Omental fat pad (tissue), 4 donors: ENCODE measurements at places on chromosomes 6 and 20.

GRCh38 chr6:37052027-37052628 is 46.7 kb downstream of the FGD2 start:
- DNase-seq: no peak

- DNase-seq: no peak
Observed at GRCh38 chr6:161743509-161744178, 469.8 kb upstream of the AGPAT4 start.

GRCh38 chr20:46350201-46350985 is 42.1 kb upstream of the CDH22 start:
- no peak for DNase-seq

DNA sequence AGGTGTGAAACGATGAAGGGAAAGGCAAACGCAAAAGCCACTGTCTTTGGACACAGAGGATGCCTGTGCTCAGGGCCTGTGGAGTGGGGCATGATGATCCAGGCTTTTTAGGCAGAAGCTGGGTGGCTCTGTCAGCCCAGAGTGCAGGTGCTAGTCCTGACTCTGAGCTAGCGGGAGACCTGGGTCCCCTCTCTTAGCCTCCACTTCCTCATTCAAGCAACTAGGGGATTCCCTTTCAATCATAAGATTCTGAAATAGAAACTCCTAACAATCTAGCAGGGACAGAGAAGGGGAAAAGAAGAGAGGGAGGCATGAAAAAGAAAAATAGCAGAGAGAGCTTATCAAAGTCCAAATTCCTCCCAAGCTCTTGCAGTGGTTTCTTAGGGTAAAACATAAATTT is 7.6 kb upstream of the HIVEP2 start:
- DNase-seq: no peak

DNA sequence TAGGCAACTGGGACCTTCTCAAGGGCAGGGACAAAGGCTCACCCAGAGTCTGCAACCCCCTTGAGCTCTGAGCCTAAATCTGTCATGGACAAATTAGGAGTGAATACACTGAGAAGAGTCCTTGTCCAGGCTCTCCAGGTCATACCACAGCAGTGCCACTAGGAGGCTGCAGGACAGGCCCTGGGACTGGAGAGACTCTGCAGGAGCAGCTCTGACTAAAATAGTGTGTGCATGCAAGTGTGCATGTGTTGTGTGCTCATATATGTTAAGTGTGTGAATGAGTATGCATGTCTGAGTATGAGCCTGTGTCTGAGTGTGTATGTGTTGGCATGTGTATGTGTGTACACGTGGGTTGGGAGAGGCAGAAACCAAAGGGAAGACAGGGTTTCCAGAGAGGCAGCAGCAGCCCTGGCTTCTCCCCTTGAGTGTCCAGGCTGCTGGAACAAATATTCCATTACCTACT is 27.1 kb downstream of the MRPL14 start:
- DNase-seq: no peak

DNA sequence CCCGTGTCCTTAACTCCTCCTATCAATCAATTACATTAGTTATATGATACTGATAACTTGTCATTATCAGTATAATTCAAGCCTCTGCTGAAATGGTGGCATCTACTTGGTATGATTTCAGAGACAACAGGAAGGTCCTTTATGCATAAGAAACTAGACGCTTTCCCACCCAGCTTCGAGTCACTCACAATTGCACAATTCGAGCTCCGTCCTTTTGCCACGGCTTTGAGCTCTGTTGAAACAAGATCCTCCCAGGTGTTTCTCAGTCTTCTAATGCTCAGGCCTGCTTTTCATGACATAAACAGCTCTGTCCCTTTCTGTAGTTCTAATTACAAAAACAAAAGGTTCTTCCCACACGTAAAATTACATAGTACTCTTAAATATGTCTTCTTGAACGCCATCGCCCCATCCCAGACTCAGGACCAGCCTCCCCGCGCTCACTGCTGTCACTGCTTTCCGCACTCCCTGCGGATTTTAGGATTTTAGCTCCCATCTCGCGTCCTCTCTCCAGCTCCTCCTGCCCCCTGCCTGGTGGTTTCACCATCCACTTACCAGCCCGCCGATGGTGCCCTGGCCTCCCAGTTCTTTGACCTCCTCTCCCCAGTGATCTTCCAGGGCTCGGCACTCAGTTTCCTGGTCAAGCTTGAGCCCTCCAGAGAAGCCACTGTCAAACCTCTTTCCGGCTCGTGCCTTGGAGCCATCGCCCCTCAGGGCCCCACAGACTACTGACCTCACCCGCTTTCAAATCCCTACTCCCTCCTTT is 23.2 kb upstream of the PNPLA1 start:
- DNase-seq: no peak

GRCh38 chr6:107871976-107872375 is 47.9 kb upstream of the SCML4 start:
- DNase-seq: no peak

DNA sequence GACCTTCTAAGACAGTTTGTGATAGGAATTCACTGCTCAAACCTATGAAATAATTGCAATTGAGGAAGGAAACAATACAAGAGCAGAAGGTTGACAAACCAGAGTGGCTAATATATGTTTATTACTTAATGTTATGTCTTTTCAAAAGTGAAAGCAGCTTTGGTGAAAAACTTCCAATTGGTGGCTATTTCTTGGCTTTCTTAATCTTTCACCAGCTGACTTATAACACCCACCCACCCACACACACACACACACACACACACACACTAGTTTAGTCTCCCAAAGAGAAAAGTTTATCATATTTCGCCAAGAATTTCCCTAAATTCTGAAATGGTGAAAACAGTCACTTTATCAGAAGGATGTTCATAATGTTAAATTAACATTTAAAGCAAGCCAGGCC is 583.5 kb downstream of the EYS start:
- no peak for DNase-seq

GRCh38 chr20:39042279-39043150 is 80.4 kb downstream of the DHX35 start:
- no peak for DNase-seq

DNA sequence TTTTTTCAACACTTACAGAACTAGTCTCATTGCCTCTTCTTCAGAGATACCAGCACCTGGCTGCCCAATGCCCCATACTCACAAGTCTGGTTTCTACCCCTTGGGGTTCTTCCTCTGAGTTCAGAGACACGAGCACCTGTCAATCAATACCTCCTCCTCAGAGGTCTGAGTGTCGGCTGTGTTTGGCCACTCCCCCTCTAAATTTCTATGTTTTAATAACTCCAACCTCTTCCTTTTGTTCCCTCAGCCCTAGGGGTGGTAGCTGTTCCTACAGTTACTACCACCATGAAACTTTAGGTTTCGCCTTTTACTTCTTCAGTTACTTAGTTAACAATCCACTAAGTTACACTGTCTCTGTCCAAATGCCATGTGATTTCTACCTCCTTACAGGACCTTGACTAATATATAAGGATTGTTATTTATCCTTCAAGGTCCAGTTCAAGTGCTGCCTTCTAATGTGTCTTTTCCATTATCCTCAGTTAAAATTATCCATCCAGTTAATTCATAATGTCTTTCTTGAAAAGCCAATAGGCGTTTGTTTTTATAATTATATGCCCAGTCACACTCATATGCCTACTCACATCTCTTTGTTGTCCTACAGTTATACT is 14.6 kb upstream of the PHF20 start:
- DNase-seq: no peak

DNA sequence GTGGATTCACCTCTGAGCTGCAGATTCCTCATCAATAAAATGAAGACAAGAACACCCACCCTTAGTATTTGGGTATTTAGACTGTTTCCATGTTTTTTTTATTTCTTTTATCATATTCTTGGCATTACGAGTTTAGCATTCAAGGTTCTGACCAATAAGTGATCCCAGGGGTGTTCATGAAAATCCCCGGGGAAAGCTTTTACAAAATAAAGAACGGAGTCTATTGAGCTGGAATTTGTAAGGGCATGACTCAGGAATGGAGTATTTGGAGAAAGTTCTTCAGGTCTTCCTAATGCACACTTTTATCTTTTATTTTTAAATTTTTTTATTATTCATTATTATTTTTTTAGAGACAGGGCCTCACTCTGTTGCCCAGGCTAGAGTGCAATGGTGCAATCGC is 19.4 kb upstream of the TOX2 start:
- no peak for DNase-seq
